ENCODE measurements at places on chromosomes 3 and 15.

DNA sequence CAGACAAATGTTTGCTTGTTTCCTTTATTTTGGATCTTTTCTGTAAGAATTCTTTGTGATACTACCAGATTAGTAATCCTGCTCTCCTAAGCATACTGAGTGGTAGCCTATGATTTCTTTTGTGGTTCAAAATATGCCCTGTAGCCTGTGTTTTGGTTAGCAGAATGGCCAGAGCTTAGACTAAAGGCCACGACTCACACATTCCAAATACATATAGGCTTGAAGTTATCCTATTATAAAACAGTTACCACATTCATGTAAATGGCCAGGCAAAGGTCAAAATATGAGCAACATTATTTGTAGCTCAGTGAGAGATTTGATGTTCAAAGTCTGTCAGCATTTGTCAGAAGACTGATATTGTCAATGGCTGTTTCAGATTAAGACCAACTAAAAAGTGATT lies 84.5 kb downstream of the MITF start:
- no peak for DNase-seq

GRCh38 chr3:34361921-34362320 lies 563.5 kb downstream of the PDCD6IP start:
- DNase-seq, result peak; percentile 33

DNA sequence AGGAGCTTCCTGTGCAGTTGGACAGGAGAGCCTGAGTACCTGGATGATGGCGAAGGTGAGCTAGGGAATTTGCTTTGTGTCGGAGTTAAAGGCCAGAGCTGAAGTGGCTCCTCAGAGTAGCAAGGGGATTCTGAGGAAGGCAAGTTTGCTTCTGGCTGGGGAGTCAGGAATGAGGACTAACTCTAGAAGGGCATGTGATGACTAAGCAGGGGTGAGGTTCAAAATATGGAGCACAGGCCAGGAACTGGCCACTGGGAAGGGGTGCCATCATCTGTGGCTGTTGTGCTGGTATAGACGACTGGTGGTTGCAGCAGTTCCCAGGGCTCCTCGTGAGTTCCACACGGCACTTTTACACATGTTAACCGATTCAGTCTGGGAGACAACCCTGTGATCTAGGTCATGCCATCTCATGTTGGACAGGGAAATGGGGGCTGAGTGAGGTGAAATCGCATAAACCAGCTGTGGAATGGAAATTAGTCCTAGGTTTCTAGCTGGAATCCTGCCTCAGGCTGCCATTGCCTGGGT lies 100.8 kb downstream of the EEFSEC start:
- DNase-seq, result no peak

GRCh38 chr15:64560501-64560900 lies 100.1 kb downstream of the ZNF609 start:
- no peak for DNase-seq

DNA sequence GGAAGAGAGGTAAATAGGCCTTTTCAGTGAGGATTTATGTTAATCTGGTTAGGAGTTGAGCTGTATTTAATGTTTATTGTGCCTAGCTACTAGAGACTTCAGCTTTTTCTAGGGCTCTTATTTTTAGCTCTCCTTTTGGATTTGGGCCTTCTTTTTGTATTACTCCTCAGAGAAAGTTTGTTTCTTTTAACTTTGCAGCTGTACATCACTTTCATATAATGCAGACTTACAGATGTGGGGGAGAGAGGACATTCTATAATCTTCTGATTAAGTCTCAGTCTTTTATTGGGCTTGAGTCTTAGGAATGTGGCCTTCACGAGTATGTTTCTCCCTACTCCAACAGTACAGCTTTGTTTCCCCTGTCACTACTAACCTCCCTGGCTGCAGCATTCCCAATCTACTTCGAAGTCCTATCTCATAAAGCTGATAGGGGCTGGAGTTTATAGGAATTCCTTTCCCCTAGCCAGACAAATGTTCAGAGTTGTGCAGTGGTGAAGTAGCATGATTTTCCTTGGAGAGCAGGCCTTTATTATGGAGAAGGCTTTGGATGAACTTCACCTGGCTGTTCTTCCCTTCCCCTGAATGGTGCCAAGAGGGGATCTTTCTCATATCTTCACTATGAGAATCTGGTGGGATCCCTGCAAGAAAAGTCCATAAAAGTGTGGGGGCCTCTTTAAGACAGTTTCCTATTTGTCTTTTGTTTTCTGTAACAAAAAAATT lies 82.2 kb upstream of the CBLB start:
- no peak for DNase-seq

DNA sequence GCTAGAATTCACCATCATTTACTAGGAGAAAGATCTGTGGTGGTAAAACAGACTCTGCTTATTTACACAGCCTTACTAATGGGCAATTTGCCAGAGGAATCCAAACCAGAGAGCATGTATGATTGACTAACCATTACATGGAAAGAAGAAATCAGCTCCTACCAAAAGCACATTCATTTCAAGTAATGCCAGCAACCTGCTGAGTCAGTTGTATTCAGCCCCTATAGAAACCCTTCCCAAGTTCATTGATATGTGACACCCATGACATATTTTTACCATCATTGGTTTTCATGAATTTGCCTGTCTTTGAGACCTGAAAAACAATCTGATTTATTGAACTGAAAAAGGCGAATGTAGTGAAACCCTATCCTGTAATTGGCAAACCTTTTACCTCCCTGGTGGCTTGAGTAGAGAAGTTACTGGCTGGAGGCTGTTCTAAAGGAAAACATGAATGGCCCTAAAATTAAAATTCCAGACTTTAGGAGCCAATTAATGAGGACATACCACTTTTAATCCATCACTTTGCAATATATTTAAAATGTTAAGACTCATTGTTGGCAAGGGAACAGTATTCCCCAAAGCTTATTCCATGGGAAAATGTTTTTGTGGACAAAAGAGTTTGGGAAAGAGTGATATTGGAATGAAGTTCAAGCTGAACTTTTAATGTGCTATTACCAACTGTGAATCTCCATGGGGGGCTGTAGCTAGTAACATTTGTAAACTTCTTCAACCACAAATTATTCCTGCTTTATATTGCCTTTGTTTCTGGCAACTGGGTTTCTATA lies 542.9 kb downstream of the FHIT start:
- DNase-seq, result no peak

- no peak for DNase-seq
Observed at GRCh38 chr3:63355809-63356208, 77.7 kb downstream of the SYNPR start.

DNA sequence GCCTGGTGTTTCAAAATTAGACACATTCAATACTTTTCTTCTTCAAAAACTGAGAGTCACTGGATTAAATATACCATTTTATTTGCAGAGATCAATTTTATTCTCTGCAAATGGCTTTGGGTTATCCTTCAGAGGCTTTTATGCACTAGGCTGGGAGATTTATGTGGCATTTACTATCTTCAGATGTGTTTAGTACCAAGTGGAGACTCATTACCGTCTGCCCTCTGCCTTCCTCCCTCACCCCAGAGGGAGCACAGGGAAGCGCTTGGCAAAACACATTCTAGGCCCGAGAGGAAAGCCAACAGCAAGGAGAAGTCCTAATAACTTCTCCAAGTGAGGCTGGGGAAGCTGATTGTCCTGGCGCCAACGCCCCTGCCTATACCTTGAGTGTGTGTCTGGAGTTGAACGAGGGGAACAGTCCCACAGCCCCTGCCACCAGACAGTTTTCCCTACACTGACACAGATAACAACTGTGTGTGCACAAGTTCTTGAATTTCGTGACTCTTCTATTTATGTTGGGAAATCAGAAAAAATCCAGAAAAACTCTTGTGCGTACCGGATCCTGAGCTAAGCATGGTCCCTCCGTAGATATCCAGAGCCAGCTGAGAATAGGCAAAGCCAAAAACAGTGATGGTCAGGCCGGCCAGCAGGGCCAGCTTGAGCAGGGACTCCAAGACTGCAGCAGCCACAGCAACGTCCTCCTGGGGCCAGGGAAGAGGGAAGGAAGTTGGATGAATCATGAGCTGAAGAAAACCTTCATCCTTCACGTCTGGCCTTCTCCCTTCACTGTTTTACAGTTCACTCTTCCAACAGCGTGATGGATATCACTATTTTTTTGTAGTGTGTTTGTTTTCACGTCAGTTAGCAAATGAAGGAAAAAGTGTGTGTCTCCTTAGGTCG lies 26.6 kb downstream of the RFT1 start:
- no peak for DNase-seq

GRCh38 chr3:15982667-15983196 lies 185.0 kb upstream of the ANKRD28 start:
- no peak for DNase-seq

GRCh38 chr3:189100866-189101265 lies 70.9 kb upstream of the TPRG1 start:
- no peak for DNase-seq

DNA sequence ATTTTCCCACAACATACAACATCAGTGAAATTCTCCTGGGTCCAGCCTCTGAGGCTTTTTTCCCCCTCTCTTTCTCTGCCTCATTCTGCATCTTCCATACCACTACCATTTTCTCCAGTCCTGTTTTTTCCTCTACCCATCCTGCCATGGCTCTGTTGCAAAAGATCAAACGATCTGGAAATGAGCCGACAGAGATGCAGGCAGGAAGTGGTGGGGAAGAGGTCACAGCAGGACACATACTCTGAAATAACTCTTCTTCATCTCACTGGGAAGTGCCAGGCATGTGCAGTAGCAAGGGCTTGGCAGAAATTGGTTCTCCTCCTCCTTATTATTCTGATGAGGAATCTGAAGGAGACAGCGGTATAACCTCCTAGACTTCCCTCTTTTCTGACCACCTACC lies 114.3 kb downstream of the CORO2B start:
- no peak for DNase-seq

GRCh38 chr3:9087831-9088413 lies 124.7 kb upstream of the RAD18 start:
- DNase-seq, result no peak

GRCh38 chr3:67653425-67654098 lies 850 bp downstream of the SUCLG2 start:
- peak; percentile 38 for DNase-seq

DNA sequence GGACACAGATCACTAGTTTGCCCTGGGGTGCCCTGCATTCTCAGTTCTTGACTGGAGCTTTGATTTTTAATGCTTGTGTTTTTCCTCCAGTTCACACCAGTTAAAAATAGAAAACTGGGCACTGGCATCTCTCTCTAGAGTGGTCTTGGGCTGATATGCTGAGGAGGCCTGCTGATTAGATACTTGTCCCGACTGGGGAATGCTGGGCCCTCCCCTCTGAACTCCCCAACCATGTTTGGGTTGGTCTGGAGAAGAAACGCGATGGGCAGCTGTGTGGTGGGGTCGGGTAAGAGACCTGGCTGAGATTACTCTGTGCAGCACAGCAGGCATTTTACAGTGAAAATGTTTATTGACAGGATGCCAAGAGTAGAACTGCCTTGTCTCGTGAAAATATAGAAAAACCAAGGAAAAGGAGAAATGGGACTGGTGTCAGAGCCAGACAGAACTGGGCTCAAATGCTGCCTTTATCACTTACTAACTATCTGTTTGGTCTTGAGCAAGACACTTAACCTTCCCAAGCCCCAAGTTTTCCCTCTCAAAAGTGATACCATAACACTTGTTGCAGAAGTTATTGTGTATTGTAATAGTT lies 1.6 kb upstream of the ACTC1 start:
- DNase-seq, result no peak

DNA sequence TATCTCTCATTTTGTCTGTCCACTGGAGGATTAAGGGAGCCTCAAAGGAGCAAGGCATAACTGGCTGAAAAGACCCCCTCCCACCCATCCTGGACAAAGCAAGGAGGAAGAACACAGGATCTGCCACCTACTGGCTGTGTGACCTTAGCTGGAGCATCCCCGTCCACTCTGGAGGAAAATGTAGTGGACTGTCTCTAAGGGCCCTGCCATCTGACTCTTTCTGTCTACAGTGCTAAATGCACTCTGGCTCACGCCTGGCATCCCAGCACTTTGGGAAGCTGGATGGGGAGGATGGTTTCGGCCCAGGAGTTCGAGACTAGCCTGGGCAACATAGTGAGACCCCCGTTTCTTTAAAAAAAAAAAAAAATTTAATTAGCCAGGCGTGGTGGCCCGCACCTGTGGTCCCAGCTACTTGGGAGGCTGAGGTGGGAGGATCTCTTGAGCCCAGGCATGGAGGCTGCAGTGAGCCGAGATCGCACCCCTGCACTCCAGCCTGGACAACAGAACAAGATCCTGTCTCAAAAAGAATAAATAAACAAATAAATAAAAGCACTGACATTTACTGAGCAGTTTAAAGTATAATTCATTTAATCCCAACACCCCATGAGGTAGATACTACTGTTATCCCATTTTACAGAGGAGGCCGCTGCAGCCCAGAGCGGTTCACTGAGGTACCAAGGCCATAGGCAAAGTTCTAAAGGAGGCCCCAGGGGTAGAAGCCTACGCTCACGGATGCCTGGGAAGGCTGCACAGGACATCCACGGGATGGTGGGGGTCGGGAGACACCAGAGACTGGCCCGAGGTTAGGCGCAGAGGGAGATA lies 1.1 kb downstream of the TBC1D2B start:
- no peak for DNase-seq

DNA sequence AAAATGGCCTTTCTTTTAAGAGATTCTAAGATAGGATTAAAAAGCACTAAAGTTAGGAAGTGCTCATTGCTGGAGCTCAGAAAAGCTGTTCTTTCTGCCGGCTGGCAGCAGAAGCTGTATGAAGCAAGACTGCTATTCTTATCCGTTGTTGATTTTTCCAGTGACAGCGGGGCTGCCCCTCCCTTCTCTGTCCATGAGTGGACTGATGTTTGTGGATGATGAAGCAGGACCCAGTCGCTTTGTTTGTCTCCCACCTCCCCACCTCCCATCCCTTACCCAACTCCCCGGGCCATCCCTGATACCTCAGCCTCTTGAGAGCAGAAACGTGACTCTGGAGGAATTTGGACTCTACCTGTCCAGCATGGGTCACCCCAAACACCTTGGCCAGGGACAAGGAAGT lies 10.3 kb upstream of the MUSTN1 start:
- DNase-seq, result no peak

DNA sequence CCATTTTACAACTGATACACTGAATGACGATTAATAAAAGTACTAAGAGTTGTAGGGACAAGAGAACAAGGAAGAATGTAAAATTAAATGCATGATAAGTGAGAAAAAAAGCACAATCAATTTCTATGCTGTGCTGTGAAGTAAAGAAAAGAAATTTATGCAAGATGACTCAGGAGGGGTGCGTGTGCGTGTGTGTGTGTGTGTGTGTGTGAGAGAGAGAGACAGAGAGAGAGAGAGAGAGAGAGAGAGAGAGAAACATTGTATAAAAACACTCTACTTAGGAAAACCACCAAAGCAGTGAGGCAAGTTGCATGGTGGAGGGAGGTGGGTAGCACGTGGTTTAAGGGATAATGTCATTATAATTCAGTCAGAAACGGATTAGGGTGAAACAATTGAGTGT lies 580.8 kb upstream of the ALCAM start:
- no peak for DNase-seq

DNA sequence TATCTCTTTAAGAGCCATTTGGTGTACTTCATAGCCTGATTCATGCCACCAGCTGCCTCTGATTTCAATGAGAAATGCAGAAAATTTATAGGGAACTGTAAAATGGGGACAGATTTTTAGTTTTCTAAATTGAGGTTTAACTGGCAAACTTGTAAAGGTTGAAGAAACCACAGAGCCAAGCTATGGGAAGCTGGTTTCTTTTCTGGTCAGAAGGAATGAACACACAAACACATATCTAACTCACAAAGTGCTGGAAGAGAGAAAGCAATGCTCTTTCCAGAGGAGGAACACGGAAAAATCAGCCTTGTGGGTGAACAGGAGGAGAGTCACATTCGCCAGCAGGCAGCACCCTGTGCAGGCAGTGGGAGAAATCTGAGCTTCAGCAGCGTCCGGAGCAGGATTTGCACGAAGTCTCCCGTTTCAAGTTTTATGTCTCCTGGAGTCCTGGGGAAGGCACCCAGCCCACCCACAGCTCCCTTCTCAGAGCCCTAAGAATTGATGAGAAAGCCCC lies 481 bp downstream of the MASP1 start:
- DNase-seq, result no peak
